ENCODE measurements at places on chromosomes 5 and 9. TPM values are rescaled to one million over a fixed set of nuclear protein-coding genes. Genes with fewer than 3 reads are reported as not detected.

The ARHGEF39 gene
- 0.39 TPM for total RNA-seq

- DNase-seq = no peak
Observed at GRCh38 chr9:93065135-93065720, 6.7 kb downstream of the SUSD3 start.

The SOHLH1 gene
- not detected for total RNA-seq

DNA sequence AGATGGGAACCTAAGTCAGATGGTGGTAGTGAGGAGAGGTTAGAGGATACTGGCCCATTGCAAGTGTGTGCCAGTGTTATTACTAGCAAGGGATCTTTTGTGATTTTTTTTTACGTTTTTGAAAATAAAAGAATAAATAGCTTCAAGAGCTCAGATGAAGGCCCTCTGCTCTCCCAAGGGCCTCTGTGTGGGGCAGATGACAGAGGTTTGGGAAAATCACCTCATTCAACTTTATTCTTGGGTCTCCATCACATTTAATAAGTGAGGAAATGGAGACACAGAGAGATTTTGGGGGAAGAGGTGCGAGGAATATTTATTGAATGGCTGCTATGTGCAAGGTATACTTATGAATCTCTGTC lies 10.1 kb upstream of the TRAF1 start:
- DNase-seq = no peak

DNA sequence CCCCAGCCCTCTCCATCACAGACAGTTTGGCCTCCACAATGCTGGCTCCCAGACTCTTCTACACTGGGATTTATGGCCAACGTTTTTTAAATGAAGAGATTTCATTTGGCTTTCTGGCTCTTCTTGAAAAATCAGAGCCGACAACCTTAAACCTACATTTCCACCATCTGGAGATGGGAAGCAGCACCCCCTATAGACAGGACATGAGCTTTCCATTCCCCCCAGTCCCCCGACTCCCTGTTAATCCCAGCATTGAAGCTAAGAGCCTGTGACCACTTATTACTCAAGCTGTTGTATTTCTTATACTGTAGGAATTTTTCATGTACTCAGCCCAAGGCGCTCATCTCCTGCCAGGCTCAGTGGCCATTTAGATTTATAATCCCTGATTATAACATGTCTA lies 34.0 kb upstream of the AFAP1L1 start:
- DNase-seq = no peak

- no peak for DNase-seq
Observed at GRCh38 chr9:110244616-110245015, 11.7 kb downstream of the TXN start.

GRCh38 chr9:129235931-129236331 lies 57.9 kb upstream of the IER5L start:
- no peak for DNase-seq

DNA sequence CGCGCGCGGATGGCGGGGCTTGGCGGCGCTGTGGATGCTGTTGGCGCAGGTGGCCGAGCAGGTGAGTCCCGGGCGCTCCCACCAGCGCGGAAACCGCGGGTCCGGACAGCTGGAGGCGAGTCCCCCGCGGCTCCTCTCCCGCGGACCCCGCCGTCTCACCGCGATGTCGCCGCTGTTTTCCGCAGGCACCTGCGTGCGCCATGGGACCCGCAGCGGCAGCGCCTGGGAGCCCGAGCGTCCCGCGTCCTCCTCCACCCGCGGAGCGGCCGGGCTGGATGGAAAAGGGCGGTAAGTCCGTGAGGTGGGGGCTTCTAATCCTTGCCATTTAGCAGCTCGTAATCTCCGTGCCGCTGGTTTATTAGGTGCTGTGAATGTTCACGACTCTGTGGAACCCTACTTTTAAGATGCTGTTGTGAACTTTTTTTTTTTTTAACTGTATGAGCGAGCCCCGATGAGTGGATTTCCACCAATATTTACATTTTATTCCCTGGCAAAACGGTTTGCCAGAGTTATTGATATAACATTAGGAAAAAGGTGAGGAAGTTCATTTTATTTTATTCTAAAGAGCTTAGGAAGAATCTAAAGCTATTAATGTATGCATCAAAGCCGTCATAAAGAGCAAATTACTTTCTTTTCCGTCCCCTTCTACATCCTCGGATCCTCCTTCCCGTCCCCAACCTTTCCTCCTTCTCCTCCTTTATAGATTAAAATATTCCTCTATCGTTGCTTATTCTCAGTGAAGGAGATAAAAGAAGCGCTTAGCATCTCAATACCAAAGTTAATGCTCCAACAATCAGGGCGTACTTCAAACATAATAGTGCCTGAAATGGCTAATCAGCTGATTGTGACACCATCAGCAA lies 579 bp downstream of the ADAMTS16 start:
- no peak for DNase-seq

The ACTL7B gene
- not detected for total RNA-seq

GRCh38 chr5:121019106-121019505 lies 555.0 kb downstream of the PRR16 start:
- DNase-seq = no peak

GRCh38 chr9:124274226-124274625 lies 16.5 kb downstream of the NEK6 start:
- no peak for DNase-seq

All from glomerular endothelial cell (primary cell).